ENCODE measurements at places on chromosomes 12 and 14. TPM values are rescaled to one million over a fixed set of nuclear protein-coding genes. Genes with fewer than 3 reads are reported as not detected.

GRCh38 chr14:105126126-105126980 is 42.2 kb downstream of the JAG2 start:
- DNase-seq, result no peak

- no peak for DNase-seq
Observed at GRCh38 chr12:31835276-31835882, 106.6 kb upstream of the AMN1 start.

GRCh38 chr14:36398463-36399291 is 78.2 kb upstream of the MBIP start:
- DNase-seq, result no peak

DNA sequence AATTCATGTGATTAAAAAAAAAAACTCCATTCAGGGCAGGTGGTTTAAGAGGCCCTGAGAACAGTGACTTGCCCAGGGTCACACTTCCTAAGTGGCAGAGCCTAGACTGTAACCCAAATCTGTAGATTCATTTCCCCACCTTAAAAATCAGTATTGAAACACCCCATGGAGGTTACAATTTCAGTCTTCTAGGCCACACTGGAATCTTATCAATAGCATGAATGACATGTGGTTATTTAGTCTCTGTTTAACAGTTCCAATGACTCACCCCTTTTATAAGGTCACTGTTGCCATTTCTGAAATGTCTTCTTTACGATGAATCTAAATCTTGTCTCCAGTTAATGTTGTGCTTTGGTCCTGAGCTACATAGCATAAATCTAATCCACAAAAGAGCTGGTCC is 262.3 kb upstream of the GRIP1 start:
- DNase-seq, result no peak

DNA sequence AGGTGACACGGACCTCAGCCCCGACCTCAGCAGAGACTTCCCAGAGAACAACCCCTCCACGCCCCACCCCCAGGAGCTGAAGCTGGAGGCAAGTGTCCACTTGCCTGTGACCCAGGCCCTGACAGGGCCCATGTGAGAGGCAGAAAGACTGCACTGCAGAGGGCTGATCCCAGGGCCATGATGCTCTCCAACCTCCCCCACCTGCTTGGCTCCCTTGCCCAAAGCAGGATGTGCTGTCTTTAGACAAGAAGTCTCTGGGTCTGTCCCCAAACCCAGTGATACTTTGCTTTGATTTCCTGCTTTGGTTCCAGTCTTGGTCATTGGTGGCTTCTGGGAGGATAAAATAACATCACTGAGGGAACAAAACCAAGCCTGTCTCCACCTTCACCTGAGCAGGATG is 59.4 kb downstream of the BCL11B start:
- no peak for DNase-seq

DNA sequence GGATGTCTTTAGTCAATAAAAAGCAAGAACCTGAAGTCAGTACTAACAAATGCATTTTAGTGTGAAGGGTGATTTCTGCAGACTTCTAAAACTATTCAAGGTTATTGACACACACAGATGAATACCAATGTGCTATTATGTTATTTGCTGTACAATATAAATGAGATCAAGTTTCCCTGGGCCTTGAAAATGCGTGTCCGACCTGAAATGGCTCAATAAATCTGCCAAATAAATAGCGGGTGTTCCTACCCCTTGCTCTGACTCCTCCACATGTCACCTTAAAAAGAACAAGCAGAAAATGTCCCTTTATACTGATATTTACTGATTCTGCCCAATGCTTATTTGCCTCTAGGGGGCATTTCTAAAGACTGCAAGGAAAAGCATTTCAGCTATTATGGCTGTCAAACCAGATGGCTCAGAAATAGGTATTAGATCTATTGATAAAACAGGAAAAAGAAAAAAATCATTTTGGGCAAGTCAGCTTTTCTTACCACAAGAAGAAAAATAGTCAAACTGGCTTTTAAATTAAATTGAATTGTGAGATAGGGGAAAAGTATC is 367.3 kb upstream of the KITLG start:
- DNase-seq, result no peak

DNA sequence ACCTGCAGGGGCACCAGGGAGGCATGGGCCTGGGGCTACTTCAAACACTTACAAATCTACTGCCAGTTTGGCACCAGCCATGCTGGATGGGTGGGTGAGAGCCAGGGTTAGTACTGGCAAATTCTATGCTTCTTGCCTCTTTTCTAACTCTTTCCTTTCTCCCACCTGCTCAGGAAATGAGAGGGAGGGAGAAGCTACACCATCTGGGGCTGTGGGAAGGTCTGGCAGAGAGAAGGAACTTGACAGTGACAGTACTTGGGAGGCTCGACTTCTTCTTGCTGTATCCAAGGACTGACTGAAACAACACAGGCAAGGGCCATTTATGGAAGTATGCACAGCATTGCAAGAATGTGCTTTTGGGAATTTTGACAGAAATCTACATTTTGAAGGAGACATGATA is 149.6 kb upstream of the DYRK2 start:
- DNase-seq, result no peak

- DNase-seq, result peak; percentile 91
Observed at GRCh38 chr12:9797722-9798619, 29.3 kb upstream of the KLRF1 start.

GRCh38 chr12:43978556-43978955 is 142.7 kb downstream of the TMEM117 start:
- DNase-seq, result no peak

- no peak for DNase-seq
Observed at GRCh38 chr14:67610491-67610890, 9.2 kb upstream of the ARG2 start.

GRCh38 chr14:92493492-92493891 is 20.1 kb upstream of the RIN3 start:
- DNase-seq, result no peak

GRCh38 chr12:26786865-26787514 is 46.0 kb downstream of the ITPR2 start:
- no peak for DNase-seq

DNA sequence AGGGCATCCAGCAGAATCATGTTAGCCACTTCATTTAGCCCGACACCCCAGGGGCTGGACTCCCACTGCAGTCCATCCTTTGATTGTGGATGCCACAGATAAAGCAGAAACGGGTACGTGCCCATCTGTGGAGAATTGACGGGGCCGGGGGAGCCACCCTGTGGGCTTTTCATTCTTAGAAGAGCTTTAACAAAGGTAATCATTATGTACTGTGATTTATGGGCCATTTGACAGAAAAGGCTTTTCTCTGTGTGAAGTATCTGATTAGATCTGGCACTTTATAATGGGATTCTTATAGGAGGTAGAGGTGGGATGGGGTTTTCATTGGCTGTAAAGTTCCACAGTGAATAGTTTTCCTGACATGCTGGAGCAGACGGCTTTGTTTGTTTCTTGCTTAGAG is 40.4 kb downstream of the AACS start:
- no peak for DNase-seq

GRCh38 chr12:22103418-22103817 is 57.4 kb downstream of the CMAS start:
- no peak for DNase-seq

PLXNC1 gene
- 6.0 TPM for total RNA-seq

GALC gene
- total RNA-seq, result 16.3 TPM

NOVA1 gene
- total RNA-seq, result not detected

P2RX2 gene
- total RNA-seq, result not detected

LGR5 gene
- not detected for total RNA-seq
